ENCODE measurements at places on chromosomes 5 and 9.

DNA sequence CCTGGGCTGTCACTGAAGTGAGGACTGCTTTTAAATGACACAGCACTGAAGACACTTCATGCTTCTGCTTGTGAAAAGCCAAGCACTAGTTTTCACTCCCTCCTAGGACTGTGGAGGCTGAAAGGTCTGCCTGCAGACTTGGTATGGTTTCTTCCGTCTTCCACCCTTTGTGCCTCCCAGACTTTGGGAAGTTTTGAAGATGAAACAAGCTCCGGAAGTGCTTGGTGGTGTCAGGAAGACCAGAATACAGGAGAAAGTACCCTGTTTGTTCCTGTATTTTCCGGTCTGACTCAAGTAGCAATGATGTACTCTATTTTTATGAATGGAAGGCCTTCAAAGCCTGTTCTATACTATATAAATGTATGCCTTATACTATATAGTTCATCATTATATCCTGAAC is 222.7 kb downstream of the PDZD2 start:
- DNase-seq, result no peak

GRCh38 chr5:50666261-50667022 is at the start of gene PARP8:
PARP8 (plus strand) TSS chr5:50666637; CDS start chr5:50667096, 459 bp downstream.
- DNase-seq, result peak; percentile 63

- DNase-seq, result no peak
Measured at GRCh38 chr5:84274585-84275468, 109.9 kb downstream of the EDIL3 start.

DNA sequence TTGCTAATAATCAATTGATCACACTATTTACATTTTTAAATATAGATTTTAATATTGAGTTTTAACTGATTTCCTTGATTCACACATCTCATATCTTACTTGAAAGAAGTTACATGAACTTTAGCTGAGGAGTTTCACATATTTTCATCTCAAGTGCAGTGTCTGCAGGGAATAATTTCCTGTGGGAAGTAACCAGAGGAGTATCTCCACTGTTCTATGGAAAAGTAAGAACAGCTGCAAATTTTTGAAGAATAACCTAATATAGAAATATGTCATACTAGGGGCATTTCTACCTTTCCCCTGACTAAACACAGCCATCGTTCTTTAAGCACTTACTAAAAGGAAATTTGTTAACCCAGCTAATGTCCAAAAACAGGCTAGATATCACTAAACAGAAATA is 546.4 kb downstream of the EFNA5 start:
- DNase-seq, result no peak

- DNase-seq, result no peak
Measured at GRCh38 chr5:152425083-152425482, 20.0 kb upstream of the NMUR2 start.

- no peak for DNase-seq
Measured at GRCh38 chr9:127832248-127832647, 22.2 kb downstream of the ENG start.

Measured in ovary (tissue), 10 donors.